ENCODE measurements at places on chromosomes 1 and 21.
A peak's percentile ranks its signal among the peaks of the same experiment; 100 is the strongest.

DNA sequence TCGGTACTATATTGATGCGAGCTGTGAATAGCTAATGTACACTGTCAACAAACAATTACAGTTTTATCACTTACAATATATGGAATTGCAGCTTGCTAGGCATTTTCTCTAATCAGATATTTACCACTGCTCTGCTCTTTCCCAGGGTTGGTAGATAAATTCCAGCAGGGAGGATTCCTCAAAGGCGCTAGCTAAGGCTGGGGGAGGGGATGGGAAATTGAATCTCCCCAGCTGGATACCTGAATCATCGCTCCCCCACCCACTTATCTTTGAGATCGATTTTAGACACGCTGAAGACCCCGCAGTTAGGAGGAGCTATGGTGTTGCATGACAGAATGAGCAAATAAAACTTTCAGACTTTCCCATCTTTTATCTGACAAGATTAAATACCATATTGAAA lies 127.2 kb downstream of the CSMD2 start:
- DNase-seq: peak; percentile 12

- no peak for DNase-seq
Measured at GRCh38 chr21:36759348-36760083, 60.6 kb downstream of the SIM2 start.

DNA sequence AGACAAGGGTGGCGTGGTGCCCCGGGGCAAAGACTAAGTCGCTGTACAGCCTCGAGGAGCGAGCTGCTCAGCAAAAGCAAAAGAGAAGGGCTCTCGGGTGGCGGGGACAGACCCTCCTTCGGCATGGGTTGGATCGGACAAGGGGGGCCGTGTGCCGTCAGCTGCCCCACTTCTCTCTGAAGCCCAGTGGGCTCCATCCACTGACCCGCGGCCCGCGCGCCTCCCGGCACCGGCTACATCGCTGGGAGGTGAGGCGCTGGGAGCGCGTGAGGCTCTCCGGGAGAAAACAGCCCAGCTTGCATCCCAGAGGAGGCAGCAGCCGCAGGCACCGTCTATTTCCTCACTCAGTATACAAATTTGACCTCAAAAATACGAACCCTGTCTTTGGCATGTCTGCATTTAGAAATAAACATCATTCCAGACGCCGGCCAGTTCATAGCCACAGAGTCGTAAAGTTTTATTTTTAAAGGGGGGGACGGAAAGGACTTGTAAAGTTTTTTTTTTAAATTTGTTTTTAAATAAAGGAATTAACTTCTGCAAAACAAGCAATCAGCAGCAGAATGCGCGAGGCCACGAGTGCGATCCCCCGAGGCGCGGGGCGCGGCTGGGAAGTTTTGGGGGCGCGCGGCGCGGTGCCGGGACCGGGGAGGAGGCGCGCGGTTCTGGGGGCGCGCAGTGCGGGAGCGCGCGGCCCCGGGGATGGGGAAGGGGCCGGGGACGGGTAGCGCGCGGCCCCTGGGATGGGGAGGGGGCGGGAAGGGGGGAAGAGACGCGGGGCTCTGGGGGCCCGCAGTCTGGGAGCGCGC lies 689 bp upstream of the GPR137B start:
- DNase-seq: peak; percentile 33

DNA sequence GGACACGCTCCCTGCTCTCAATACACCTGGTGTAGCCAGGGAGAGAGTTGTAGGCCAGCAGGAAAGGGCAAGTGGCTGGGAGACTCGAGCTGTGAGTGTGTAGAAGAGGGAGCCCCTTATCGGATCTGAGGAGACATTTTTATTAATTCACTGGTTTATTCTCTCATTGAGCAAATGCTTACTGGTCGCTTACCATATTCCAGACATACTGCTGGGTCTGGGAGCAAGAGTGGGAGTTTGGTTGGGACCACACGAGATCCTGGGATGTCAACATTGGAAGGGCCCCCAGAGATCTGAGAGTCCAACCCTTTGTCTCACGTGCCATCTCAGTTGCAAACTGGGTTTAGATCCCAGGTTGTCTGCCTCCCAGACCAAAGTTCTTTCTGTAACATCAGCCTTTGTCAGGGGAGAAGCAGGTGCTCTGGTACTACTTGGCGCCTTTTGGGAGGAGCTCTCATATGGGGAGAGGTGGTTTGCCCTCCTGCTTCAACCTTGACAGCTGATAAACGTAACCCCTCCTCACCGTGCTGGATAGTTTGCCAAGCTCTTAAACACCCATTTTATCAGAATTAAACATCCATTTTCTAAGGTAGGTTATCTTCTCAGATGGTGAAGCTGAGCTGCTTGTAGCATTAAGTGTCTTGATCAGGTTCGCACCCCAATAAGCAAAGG lies 742 bp downstream of the TMEM222 start:
- no peak for DNase-seq

DNA sequence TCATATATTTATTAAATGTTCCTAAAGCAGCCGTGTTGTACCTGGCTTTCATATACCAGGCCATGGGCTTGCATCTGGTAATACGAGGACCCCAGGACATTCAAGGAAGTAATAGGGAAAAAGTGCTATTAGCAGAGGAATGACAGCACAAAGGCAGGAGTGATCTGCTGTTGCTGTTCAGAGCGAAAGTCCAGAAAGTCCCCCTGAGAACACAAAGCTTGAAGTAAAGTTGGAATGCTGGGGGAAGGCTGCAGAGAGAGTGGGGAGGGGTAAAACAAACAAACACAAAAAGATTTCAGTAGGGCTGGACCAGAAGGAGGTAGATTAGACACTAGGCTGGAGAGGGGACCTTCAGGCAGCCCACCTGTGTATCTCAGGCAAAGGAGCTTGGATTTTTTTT lies 94.6 kb upstream of the C8B start:
- DNase-seq: no peak

DNA sequence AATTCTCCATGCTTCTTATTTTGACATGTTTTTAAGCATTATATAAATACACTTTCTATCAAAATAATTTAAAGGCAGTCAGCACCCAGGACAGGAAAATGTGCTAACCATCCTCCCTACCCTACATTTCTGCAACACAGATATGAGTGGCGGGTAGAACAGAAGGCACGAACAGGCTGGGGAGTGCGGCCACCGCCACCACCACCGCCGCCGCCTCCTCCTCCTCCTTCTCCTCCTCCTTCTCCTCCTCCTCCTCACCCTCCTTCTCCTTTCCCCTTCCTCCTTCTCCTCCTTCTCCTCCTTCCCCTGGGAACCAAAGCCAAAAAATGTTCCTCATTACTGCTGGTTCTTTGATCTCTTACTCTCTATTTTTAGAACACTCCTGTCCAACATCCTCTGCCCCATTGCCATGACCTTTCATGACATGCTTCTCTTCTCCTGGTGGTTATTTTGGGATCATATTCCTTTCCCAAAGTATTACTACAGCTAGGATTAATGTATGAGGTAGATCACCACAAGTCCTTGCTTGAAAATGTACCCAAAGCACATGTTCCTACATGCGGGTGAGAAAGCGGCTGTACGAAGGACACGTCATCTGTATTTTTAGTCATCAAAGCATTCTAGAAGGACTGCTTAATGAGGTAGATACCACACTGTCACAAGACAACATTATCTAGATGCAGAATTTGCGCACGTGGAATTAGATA lies 24.5 kb upstream of the CCN1 start:
- DNase-seq: peak; percentile 48

- no peak for DNase-seq
Measured at GRCh38 chr1:152003846-152004442, 10.3 kb upstream of the S100A10 start.

DNA sequence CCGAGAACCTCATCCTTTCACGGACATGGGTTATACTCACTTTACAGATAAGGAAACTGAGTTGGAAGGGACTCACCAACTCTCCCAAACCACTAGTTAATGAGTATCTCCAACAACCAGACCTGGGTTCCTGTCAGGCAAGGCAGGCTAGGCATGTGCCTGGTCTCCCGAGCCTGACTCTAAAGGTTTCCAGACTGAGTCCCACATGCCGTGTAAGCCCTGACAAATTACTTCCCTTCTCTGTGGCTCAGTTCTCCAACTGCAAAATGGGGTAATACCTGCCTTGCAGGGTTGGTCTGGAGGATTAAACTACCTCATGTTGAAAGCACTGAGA lies 34.3 kb downstream of the SSBP3 start:
- no peak for DNase-seq

GRCh38 chr1:51263147-51263877 lies 27.2 kb downstream of the RNF11 start:
- no peak for DNase-seq

- peak; percentile 18 for DNase-seq
Measured at GRCh38 chr21:41396558-41397075, 29.4 kb upstream of the MX1 start.

GRCh38 chr1:23617084-23617521 lies 57.8 kb upstream of the ID3 start:
- no peak for DNase-seq

DNA sequence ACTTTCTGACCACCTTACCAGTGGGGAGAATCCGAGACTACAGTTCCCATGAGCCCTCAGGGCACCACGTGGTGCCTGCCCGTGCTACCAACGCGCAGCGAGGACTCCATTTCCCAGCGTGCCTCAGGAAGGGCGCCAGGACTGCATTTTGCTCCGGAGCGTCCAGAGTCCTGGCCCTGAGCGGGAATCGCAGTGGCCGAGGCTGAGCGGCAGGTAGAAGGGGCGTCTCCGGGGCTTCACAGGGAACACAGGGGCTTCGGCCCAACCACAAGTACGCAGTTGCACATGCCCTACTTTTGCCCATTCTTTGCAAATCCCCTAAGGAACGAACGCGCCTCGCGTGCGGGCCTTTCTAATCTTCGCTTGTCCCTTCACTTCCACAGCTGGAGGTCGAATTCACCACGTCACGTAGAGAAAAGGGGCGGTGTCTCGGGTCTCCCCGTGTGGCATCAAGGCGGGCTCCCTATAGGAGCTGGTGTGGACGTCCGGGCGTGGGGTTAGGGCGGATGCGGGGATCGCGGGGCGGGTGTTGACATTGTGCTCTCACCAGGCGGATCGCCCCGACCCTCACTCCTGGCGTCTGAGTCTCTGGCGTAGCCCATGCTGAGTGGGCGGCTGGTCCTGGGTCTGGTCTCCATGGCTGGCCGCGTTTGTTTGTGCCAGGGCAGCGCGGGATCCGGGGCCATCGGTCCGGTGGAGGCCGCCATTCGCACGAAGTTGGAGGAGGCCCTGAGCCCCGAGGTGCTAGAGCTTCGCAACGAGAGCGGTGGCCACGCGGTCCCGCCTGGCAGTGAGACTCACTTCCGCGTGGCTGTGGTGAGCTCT lies at the start of gene BOLA1:
TSS of gene BOLA1 (plus strand) at position 109 of the 825 bp plus-strand sequence. CDS start at position 601, 492 bp downstream.
- DNase-seq: peak; percentile 89

- DNase-seq: no peak
Measured at GRCh38 chr1:80915491-80915890, 885.2 kb upstream of the ADGRL2 start.

GRCh38 chr1:227774051-227774731 lies 39.0 kb downstream of the SNAP47 start:
- no peak for DNase-seq

DNA sequence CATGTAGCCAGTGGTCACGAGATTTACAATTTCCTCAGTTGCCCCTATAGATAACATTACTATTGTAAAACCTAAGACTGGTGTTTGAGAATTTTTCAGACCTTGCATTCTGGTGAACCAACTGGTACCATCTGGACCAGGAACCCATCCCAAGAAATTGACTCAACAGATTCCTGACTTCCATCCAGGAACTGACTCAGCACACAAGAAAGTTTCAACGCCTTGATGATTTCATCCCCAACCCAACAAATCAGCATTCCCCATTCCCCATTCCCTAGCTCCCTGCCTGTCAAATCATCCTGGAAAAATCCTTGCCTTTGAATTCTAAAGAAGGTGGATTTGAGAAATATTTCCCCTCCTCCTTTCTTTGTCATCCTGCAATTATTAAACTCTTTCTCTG lies 529.8 kb upstream of the PRMT6 start:
- DNase-seq: peak; percentile 95

GRCh38 chr1:160942926-160943325 lies 11.7 kb downstream of the ITLN2 start:
- no peak for DNase-seq

DNA sequence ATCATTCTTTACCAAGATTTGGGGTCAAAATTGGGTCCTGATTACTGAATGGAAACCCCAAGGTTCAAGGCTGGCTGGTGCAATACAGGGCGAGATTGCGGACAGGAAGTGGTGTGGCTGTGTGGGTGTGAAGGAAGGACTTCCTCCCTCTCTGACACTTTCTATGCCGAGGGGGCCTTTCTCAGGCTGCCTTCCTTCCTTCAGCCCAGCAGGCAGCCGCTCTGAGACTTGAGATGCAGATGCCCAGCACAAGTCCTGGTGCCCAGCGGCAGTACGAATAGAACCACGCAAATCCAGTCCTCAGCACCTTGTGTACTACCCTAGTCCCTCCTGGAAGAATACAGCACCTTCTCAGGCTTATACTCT lies 16.3 kb downstream of the BATF3 start:
- no peak for DNase-seq

GRCh38 chr21:44865561-44866280 lies 7.8 kb downstream of the PTTG1IP start:
- DNase-seq: no peak

DNA sequence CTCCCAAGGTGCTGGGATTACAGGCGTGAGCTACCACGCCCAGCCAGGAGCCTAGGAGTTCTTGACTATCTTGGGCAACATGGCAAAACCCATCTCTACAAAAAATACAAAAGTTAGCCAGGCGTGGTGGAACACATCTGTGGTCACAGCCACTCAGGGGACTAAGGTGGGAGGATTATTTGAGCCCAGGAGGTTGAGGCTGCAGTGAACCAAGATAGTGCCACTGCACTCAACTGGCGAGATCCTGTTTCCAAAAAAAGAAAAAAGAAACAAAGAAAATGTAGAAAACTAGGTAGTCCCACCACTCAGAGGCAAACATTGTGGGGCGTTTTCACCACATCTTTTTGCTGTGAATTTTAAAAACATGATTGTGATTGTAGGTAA lies 141.3 kb downstream of the ZZZ3 start:
- no peak for DNase-seq

DNA sequence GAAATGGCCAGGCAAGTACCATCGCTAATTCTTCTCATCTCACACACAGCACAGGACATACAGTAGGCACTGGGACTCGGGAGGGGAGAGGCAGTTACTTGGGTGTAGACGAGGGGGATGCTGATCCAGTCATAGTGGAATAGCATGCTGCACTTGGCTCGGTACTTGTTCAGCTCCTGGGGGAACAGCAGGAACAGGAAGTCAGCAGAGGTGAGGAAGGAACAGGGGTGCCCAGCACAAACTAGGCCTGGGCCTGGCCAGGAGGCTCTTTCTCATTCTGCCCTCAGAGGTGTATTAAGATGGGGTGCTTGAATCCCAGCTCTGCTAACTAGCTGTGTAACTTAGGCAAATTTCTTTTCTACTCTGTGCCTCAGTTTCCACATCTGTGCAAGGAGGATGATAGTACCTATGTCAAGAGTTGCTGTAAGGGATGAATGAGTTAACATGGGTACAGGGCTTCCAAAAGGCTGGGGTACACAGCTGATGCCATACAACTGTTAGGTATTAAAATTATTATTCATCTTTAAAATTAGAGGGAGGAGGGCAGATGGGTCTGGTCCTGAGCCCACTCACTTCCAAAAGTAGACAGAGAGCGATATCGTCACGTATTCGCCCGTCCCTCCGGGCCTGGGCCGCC lies 2.4 kb downstream of the BEST4 start:
- DNase-seq: no peak
